Stimulated activated CD8-positive, alpha-beta memory T cell treated with anti-CD3 and anti-CD28 coated beads, Interleukin-2, amount 100 ng/mL, for 48 hours (primary cell): ENCODE measurements at places on chromosomes 12 and 14.

GRCh38 chr14:90495357-90496276 is 98.8 kb downstream of the CALM1 start:
- no peak for DNase-seq

DNA sequence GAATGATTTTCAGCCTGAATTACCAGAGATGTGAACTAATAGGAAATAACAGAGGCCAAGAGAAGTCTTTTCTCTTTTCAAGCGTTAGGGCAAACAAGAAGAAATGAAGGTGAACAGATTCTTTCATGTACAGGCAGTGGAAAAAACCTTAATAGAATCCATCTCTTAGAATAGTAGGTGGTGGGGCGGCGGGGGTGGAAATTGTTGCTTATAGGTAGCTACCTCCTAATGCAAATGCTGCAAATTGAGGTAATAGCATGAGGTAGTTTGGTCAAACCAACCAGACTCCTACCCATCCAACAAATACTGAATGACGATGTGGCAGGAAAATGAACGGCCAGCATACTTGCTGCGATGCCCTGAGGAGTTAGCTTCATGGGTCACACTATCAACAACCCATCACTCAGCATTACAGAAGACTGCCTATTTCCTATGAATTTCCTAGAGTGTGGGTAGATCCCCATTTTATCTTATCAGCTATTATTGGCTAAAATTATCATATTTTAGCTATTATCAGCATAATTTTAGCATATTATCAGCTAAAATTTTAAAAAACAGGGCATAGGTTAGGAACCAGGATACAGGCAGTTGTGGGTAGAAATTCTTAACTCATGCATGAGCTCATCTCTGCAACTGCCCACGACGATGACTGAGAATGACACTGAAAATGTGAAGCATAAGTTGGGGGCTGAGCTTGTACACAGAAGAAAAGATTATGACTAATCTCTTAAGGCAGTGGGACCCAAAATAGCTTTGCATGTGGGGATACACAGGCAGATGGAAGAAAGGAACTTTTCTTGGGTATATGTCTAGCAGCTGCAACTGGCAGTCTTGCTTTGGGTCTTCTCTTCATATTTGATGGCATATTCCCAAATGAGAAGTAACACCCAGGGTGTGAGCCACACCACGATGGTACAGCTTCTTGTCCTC is 68.7 kb downstream of the NIN start:
- peak; percentile 36 for DNase-seq

GRCh38 chr12:77033658-77034536 is 31.5 kb downstream of the E2F7 start:
- no peak for DNase-seq

DNA sequence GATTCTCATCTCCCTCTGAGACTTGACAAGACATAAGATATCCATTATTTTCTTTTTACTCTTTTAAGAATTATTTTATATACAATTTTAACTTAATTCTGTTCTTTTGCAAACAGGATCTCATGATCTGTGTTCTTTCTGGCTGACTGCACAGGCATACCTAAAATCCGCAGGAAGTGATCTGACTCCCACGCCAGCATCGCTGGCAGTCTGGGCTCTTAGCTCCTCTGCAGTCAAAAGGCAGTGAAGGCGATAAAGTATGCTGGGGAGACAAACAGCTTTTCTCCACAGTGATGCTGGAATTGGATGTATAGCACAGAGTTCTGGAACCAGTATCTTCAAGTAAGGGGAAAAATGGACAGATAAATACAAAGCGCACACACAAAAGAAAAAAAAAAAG is 52.4 kb downstream of the DICER1 start:
- no peak for DNase-seq
